ENCODE measurements at places on chromosomes 1 and 21. TPM values are rescaled to one million over a fixed set of nuclear protein-coding genes. Genes with fewer than 3 reads are reported as not detected.

Gene S100A16
- 126 TPM for total RNA-seq

Gene NBPF10
- total RNA-seq, result 3.1 TPM

Gene BLACAT1
- total RNA-seq, result not detected

Gene RAB42
- 0.58 TPM for total RNA-seq

Gene F5
- under 0.01 TPM for total RNA-seq

Gene CNTN2
- total RNA-seq, result under 0.01 TPM

Gene ASAP3
- total RNA-seq, result 10.5 TPM

Gene RHBDL2
- total RNA-seq, result 1.2 TPM

Gene RASAL2
- 27.9 TPM for total RNA-seq

Gene LRRC53
- not detected for total RNA-seq

Gene CHRM3
- total RNA-seq, result under 0.01 TPM

Gene ANKRD34A
- total RNA-seq, result 0.28 TPM

Gene CFAP45
- 0.28 TPM for total RNA-seq

Gene FAM76A
- total RNA-seq, result 14.9 TPM

Gene MMEL1
- total RNA-seq, result under 0.01 TPM

Gene RGS16
- total RNA-seq, result 0.58 TPM

Gene SUSD4
- total RNA-seq, result under 0.01 TPM

Gene TTC24
- total RNA-seq, result not detected

Gene RIMS3
- total RNA-seq, result 0.85 TPM

Gene ATAD3C
- total RNA-seq, result not detected

Gene ADGRB2
- 8.2 TPM for total RNA-seq

Gene OR6N1
- not detected for total RNA-seq

Gene LACTBL1
- total RNA-seq, result not detected

Gene IVL
- total RNA-seq, result not detected

Measured in regular cardiac myocyte (primary cell).